ENCODE measurements at places on chromosomes 4 and X.

DNA sequence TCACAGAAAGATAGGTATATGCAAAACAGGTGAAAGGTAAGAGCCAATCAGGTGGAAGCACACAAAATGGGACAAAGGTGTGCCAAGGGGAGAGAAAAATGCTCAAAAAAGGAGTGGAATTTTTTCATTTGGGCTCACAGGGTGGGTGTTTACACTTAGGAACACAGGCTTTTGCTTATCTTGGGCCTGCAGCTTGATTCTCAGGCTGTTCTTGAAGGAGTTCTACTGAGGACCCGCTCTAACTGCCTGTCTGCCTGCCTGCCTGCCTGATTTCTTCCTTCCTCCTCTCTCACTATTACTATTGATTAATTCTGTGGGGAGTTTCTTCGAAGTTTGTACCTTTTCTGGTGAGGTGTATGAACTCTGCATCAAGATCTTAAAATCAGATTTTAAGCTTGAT, 120.3 kb upstream of the CTSO start:
- DNase-seq = no peak

- DNase-seq = no peak
These were observed 169.8 kb downstream of the CLCN4 start for GRCh38 chrX:10326578-10326977.

- no peak for DNase-seq
These were observed 203.8 kb upstream of the PITX2 start for GRCh38 chr4:110826656-110827055.

- DNase-seq = no peak
These were observed 58.0 kb downstream of the TAB3 start for GRCh38 chrX:30831082-30831481.

GRCh38 chr4:156113138-156113765, 159.6 kb upstream of the CTSO start:
- DNase-seq = no peak

DNA sequence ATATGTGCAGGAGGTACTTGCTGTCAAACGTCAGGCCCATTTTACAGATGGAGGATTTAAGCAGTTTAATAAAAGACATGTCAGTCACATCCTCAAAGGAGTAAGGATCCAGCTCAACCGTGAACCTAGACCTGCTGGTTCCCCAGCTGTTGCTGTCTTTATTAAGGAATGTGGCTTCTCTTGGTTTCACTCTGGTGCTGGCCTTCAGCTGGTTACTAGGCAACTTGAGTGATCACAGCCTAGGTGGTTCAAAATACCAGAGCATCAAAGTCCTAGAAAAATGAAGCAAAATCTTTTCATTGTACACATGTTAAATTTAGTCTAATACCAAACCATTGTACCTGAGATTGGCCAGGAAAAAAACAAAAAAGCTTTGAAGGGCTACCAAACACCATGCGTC, 32.7 kb upstream of the GLRA2 start:
- DNase-seq = no peak

DNA sequence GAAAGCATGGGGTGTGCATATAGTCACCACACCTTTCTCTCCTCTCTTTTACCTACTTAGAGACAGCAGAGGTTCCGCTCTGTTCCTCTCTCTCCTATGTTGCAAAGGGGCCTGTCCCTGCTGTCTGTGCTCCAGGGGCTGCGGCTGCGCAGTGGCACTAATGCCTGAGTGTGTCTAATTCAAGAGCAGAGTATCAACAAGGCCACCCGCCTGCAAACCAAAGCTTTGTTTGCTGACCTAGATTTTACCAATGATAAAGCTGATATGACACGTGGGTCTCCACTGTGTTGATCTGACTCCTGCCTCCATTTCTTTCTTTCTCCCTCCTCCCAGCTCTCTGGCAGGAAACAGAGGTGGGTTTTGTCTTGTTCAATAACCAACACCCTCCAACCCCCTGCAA, 74.9 kb downstream of the NSG1 start:
- peak; percentile 62 for DNase-seq

- no peak for DNase-seq
These were observed 70.9 kb upstream of the FAT4 start for GRCh38 chr4:125243789-125244397.

- DNase-seq = no peak
These were observed 34.6 kb downstream of the PRPS2 start for GRCh38 chrX:12825801-12826200.

DNA sequence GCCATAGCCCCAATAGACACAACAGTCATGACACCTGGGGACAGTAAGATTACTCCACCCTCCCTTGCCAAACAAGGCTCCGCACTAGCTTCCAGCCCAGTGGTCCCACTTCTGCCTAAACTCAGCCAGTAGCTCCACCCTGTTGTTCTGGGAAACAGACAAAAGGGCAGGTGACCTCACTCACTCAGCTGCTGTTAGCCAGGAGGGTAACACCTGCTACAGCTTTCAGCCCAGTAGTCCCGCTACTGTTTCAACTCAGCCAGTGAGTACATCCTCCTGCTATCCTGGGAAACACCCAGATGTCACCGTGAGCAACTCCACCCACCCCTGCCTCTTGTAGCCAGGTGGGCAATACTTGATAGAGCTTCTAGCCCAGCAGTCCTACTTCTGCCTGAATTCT, 162.7 kb upstream of the CPXCR1 start:
- no peak for DNase-seq

DNA sequence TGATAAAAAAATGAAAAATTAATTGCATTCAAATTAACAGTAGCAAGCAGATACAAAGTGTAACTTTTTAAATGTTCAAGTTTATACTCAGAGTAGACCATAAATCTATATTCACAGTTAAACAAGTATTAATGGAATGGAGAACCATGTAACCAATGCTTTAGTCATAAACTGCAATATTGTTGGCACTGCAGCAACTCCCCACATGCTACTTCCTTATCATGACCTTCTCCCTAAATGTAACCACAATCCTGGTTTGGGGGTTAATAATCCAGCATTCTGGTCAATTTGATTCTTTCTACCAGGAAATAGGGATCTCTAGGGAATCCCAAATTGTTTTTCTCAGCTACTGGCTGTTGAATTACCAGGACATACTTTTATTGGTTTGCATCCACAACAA, 223.9 kb upstream of the DCAF8L1 start:
- no peak for DNase-seq

DNA sequence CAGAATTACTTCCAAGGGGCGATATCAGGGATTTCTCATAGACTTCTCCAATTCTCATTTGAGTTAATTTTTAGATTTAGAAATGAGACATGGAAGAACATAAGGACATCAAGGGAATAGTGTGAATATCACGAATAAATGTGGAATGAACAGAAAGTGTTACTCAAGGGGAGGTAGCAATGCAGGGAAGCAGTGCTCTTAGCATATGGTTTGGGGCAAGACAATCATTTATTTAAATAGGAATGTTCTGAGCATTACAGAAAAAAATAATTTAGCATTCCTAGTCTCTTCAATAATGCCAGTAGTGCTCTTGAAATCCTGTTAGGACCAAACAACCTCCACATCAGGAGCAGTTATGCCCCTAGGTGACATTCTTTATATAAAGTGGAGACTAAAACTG, 55.6 kb downstream of the TXK start:
- no peak for DNase-seq

DNA sequence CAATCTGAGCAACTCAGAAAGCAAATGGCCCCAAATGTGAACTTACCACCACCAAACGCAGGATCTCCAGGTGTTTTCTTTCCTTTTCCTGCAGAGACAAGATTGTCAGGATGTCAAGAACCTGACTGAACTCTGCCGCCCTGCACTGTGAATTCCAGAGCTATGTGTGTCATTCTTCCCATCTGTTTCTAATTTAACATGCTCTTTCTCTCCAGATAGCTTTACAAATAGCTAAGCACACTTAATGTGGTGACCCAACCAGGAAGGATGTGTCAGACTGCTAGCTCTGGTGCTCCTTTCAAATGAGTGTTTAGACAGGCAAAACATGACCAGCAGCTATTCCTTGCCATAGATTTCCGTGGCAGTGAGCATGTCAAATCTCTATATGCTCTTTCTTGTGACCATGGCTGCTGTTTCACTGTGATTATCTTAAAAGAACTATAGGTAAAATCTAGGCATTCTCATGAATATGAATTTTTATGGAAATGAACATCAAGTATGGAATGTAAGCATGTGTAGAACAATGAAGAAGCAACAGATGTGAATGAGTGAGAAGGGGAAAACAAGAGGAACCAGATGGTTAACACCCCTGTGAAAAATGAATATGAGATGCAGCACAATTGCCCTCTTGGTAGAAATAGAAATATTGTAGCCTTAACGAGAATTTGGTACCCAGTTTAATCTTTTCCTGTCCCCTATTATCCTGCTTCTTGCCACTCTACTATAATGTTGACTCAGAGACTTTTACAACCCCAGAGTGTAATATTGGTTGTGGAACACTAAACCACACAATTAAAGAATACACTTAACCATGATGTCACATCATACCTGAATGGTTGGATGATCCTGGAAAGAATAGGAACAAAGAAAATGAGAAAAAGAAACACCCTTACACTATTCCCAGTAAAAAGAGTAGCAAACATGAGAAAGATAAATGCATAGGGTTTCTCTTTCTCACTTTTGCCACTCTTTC, 247.8 kb upstream of the DKK2 start:
- DNase-seq = no peak

DNA sequence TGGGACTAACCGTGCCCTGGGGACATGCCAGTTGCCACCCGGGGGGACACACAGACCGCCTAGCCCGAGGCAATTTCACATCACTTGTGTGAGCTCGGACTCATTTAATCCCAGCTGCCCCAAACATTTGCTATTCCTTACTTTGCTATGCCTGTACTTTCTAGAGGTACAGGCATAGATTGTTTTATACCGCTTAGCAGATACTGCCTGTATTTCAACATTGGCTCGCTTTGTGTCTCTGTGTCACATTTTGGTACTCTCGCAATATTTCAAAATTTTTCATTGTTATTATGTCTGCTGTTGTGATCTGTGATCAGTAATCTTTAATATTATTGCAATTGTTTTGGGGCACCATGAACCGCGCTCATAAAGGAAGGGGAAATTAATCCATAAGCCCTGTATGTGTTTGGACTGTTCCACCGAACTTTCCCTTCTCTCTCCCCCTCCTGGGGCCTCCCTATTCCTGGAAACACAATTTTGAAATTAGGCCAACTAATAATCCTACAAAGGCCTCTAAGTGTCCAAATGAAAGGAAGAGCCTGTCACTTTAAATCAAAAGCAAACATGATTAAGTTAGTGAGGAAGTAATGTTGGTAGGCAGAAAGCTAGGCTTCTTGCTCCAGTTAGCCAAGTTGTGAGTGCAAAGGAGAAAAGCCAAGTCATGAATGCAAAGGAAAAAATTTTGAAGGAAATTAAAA, 568 bp upstream of the CASP6 start:
- DNase-seq = no peak

DNA sequence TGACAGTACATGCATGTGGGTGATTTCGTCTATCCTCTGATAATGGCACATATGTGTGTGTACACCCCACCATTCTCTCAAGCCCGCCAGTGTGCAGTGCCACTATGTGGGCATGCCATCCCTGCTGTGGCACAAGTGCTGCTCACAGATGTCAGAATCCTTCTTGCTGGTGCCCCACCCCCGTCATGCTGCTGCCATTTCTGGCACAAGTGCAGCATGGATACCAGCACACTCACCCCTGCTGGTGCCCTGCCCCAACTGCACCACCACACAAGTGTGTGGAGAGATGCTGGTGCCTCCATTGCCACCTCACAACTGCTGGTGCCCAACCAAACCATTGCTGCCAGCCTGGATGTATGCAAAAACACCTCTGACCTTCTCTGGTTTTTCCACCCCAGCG, 1133.8 kb downstream of the TECRL start:
- DNase-seq = no peak

DNA sequence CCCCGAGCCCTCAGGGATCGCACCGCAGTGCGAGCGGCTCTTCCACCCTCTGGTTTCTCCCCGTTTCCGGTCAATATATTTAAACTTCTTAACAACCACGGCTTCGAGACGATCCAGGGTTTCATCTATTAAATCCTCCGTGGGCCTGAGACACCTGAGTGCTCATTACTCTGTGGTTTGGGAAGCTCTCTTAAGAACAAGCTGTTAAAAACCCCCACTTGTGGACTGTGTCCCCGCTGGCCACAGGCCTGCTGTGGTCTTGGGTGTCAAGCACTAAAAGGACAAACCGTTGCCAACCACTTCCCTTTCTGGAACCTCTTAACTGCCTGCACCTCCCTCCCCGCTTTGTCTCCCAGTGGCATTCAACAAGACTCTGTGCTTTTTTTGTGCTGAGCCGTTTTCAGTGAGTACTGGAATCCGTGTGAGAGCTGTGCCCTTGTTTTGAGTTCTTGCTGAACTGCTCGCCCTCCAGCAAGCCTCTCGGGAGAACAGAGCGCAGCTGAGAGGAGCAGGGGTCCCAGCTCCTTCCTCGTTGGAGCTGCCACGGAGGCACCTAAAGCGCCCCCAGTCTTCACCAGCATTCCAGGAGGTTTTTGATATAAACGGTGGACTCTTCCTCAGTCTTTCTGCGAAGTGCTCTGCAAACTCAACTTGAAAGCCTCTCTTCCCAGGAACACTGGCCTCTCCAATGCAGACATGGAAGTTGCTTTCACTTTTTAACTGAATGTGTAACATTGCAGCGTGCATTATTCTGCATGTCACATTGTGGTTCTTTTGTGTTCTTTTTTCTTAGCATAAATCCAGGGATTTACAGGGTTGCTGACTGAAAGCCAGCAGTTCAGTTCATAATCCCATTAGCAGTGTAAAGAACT, 691 bp upstream of the IGFBP7 start:
- DNase-seq = no peak

GRCh38 chr4:57462843-57463242, 352.7 kb upstream of the IGFBP7 start:
- DNase-seq = no peak

DNA sequence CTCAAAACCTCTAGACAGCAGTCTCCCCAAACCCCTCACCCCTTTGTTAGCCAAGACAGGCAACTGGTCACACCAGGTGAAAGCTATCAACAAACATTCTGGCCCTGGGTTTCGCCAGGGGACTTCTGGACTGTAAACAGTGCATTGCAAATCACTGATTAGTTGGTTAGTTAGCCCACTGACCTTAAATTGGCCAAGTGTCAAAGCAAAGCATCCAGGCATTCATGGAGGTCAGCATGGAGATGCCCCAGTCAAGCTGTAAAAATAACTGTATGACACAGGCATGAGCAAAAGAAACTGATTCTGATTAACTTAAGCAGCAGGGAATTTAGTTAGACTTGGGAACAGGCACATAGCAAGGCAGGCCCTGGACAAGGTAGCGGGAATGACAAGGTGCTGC, 156.0 kb upstream of the TTC29 start:
- no peak for DNase-seq

- DNase-seq = no peak
These were observed 111.3 kb downstream of the CEP135 start for GRCh38 chr4:56060036-56060435.

DNA sequence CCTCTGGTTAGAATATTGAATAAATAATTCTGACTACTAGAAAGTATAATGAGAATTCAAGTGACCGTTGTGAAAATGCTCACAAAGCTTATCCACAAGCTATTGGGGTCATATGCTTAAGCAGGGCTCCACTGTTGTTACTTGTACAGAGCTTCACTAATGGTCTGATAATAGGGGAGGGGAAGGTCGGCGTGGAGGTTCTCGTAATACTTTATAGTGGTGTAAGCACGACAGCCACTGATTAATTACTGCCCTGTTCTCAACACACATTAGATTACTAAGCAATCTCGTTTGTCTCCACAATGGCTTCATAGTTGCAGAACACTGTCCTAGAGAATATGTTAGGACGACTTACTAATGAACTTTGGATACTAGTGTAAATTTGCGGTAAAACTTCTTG, 11.6 kb downstream of the UNC5C start:
- no peak for DNase-seq

- no peak for DNase-seq
These were observed 643.8 kb upstream of the GALNTL6 start for GRCh38 chr4:171169396-171169795.

- no peak for DNase-seq
These were observed 46.7 kb downstream of the MAGEB17 start for GRCh38 chrX:16213961-16214360.

All from effector memory CD4-positive, alpha-beta T cell (primary cell).